ENCODE measurements at places on chromosomes 3 and 15. TPM values are rescaled to one million over a fixed set of nuclear protein-coding genes. Genes with fewer than 3 reads are reported as not detected.

The QRICH1 gene
- 90.2 TPM for total RNA-seq

DNA sequence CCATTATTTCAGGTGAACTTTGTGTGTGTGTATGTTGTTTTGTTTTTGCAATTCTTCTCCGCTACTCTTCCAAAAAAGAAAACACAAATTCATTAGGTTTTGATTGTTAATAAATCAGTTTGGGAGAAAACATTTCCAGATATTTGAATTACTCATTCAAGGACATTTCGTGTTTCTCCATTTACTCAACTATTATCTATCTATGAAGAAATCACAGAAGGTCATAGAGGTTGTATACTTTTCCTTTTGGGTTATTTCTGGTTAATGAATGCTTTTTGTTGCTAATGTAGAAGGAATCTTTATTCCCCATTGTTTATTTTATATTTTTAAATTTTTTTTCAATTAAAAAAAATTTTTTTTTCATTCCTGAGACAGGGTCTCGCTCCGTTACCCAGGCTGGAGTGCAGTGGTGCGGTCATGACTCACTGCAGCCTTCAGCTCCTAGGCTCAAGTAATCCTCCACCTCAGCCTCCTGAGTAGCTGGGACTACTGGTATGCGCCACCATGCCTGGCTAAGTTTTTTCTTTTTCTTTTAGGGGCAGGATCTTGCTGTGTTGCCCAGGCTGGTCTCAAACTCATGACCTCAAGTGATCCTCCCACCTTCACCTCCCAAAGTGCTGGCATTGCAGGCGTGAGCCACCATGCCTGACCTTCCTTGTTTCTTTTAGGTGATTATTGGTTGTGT lies 28.4 kb downstream of the IGF1R start:
- no peak for DNase-seq

The HYAL1 gene
- 0.23 TPM for total RNA-seq

DNA sequence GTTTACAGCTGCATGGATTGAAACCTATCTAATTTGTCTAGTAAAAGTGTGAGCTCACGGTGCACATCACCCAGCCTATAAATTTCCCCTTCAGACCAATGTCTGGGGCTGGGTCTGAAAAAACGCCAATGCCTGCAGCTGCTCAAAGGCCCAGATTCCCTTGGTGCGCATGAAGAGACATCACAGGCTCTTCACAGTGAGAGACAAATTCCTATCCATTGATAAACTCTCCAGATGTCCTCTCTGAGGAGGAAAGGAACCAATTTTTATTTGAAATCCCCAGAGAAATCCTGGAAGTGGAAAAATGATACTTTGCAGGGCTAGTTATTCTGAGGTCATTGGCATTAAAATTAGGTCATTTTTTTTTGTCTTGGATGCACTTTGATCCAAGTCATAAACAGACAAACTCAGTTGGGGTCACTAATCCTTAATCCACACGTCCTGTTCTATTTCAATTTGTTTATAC lies 360.5 kb downstream of the EPHA3 start:
- no peak for DNase-seq

DNA sequence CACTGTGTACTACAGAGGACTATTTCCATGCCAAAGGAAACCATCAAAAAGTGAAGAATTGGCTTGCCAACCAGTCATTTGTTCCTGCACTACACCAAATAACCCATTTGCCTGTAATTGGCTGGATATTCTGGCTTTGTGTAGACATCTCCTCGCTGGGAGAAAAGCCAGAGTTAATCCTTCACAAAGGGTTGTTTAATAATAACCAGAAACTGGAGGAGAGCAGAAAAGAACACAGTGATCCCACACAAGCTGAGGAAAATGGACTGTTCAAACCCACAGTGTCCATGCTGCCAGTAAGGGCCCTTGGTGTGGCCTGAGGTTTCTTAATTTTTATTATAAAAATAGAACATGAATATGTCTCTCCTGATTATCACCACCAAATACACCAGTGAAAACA lies 294.0 kb downstream of the RORA start:
- DNase-seq, result no peak

The RIOX2 gene
- 46.4 TPM for total RNA-seq

The KNG1 gene
- not detected for total RNA-seq

The GHSR gene
- not detected for total RNA-seq

- DNase-seq, result no peak
These were observed 333.0 kb upstream of the RARB start for GRCh38 chr3:25094932-25095685.

Data from PC-3 (cell line).